Ascending aorta (tissue), 2 donors: ENCODE measurements at places on chromosomes 3 and 15.
A peak's percentile ranks its signal among the peaks of the same experiment; 100 is the strongest.

- DNase-seq: peak; percentile 87
These were observed 160.5 kb downstream of the FGF12 start for GRCh38 chr3:192566706-192567290.

- no peak for DNase-seq
These were observed 41.7 kb upstream of the C3orf80 start for GRCh38 chr3:160183345-160184076.

DNA sequence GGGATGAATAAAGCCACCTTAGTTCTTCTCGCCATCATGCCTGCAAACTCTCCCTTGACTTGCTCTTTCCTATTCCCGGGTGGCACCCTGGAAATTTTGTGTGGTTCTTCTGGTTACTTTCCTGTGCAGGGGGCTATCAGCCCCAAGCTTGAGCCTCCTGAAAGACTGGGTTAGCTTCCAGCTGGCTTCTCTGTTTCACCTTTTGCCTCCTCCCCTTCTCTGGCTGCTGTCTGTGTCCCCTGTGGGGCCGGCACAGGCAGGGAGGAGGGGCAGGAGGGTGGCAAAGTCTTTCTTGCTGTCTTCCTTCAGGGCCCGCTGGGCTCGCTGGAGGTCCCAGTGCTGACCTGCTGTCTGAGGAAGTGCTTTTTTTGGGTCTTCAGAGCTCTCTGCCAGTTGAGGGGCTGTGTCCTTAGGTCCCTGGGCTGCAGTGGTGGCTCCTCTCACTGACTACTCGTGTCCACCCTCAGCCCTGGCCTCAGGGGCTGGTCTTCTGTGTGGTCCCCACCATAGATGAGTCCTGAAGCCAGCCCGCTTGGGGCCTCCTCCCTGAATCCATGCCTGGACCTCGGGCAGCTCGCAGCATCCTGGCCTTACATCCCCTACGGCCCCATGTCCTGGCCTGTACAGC lies 196.5 kb downstream of the KLF13 start:
- no peak for DNase-seq

DNA sequence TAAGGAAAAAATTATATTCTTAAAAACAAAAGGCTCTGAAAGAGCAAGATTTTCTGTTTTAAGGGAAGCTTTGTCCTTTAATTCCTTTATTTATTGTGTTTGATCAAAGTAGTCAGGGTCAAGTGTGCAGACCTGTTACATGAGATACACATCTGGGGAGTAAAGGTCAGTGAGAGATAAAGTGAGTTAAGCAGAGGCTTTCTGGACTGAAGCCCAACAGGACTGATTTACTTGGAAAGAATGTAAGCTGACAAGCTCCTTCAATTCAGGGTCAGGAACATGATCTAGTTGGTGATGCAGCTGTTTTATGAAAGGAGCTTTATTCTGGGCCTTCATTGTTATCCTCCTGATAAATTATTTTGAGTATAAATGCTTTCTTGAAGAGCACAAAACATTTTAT lies 20.7 kb upstream of the OTOL1 start:
- DNase-seq: no peak

DNA sequence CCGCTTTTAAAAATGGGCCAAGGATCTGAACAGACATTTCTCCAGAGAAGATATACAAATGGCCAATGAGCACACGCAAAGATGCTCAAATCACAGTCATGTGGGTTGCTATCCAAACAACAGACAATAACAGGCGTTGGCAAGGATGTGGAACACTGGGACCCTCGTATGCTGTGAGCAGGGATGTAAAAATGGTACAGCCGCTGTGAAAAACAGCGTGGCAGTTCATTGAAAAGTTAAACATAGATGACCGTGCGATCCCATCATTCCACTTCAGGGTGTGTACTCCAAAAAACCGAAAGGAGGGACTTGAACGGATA lies 6.7 kb upstream of the LRRC15 start:
- no peak for DNase-seq

- no peak for DNase-seq
These were observed 41.8 kb upstream of the SLC6A11 start for GRCh38 chr3:10774129-10774670.

DNA sequence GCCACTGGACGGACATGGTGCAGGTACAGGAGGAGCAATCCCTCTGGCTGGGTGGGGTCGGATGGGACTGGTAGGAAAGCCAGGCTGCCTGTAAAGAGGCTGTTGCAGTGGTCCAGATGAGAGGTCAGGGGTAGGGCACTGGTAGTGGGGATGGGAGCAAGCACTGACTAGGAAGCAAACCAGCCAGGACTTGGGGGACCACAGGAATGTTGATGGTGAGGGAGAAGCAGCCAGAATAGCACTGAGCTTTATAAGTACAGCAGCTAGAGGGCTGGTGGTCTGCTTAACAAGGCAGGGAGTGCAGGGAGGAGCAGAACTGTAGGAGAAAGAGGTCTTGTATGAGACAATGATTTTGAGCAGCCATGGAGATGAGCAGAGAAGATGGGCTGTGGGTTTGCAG lies 38.7 kb upstream of the PTPN23 start:
- no peak for DNase-seq

DNA sequence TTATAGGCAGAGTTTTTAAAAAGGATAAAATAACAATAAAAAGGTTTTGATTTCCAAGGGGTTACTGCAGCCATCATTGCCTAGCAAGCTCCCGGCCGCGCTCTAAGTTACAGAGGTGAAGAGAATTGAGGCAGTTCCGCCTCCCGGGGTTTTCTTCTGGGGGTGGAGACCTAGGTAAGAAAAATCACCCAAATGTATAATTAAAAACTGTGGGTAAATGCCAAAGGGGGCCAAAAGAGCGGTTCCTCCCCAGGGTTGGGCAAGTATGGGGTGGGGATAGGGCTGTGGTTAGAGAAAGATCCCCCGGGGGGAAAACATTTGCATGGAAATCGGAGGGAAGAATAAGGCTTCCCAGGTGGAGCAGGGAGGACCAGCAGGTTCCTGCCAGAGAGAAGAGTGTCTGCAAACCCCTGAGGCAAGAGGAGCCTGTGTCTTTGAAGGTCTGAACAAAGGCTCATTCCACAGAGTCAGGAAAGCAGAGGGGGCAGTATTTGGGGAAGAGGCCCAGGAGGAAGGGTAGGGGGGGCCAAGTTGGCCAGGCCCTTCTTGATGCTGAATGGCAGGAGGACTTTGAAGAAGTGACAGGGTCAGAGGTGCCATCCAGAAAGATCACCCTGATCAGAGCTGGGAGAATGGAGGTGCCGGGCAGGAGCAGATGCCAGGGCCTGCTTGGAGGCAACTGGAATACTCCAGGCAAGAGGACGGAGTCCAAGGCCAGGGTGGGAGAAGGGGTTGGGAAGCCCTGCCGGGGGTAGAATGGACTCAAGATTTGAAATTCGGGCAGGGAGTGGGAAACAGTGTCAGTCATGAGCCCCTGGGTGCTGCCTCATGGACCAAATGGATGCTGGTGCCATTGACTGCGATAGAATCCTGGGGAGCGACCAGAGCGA lies 152.9 kb upstream of the RGMA start:
- DNase-seq: no peak

GRCh38 chr3:10380906-10381305 lies 60.0 kb upstream of the SEC13 start:
- no peak for DNase-seq

DNA sequence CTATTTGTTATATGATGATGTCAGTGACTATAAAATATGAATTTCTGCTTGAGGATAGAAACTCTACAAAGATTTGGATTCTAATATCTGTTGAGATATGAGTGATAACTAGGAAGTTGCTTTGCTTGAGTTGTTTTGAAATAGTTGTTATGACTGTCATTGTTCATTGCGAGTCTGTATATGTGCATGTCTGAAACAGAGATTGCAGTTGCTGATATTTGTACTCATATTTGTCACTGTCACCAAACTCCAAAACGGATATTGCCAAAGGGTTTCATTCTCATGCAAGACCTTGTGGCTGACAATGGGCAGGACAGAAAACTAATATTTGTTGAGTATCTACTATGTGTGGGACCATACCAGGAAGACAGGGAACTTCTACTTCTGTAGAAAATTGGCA lies 240.2 kb downstream of the CD47 start:
- no peak for DNase-seq

DNA sequence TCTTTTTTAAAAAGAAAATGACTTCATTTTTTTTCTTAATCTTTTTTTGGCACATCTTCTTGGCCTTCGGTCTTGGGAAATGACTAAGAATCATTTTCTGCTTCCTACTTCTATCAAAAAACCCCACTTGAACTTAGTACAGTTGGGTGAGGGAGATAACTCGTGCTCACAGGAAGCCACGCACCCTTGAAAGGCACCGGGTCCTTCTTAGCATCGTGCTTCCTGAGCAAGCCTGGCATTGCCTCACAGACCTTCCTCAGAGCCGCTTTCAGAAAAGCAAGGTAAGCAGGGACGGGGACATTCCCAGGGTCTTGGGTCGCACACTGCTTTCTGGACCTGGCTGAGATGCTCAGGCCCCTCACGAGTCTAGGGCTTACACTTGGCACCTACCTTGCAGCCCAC lies at the start of gene CCR4:
TSS of gene CCR4 (plus strand) at position 235 of the 402 bp plus-strand sequence. CDS start 1,779 bp downstream, outside the sequence.
- DNase-seq: no peak

GRCh38 chr3:67521053-67521646 lies 133.3 kb downstream of the SUCLG2 start:
- DNase-seq: no peak

DNA sequence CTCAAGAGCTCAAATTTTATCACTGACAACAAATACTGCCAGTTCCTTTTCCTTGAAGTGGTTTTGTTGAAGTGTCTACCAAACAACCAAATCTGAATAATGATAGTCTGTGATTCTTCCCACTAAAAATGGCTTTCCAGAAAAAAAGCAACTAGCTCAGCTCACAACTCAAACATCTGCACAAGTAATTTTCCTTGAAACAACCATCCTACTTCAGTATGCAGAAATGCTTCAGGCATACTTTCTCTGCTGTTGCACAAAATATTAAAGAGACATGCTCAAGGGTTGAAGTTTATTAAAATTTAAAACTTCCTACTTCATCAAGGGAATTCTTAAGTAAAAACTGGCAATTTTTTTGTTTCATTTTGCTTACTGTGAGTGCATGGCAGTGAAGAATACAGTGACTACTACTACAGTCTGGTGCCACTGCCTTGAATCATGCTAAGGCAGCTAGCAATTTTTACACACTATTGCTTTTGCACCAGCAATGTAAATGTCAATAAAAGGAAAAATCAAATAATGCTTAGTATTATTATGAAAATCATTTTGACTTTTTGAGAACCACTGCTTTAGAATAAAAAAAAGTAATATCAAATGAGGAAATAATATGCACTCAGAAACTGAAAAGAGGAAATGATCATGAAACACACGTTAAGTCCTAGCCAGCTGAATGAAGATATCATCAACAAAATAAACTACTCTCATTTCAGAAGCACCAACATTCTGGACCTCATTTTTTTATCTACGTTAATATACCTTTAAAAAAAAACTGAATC lies 33.6 kb downstream of the VPS13C start:
- DNase-seq: no peak

DNA sequence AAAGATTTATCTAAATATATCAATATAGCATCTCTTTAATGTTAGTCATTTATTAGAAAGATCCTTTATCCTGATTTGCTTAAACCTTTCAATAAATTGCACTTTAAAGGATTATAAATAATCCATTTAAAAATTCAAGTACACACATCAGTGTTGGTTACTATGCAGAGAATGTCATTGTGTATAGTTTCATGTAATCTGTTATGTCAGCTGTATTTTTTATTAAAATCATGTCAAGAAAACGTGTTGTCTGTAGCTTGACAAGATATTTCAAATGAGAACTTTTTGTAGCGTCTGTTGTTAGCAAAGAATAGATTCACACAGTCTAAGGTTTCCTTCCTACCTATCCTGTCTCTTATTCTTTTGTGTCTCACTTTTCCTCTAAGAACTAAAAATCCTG lies 7.8 kb downstream of the PDHB start:
- DNase-seq: no peak

DNA sequence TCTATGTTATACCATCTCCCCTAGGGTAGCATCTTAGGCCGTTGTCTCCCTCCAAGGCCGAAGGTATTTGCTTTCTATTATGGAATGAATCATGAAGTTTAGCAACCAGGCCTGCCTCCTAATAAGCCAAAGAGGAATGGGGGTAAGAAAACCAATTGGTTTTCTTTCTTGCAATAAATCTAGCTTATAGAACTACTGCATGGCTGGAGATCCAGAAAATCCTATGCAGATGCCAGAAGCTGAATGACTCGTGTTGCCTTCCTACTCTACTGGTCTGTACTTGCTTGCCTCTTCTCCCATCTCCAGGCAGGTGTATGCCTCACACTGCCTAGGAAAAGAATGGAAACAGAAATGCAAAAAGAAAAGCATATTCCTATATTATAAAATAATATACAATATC lies 31.1 kb upstream of the IL16 start:
- DNase-seq: no peak

DNA sequence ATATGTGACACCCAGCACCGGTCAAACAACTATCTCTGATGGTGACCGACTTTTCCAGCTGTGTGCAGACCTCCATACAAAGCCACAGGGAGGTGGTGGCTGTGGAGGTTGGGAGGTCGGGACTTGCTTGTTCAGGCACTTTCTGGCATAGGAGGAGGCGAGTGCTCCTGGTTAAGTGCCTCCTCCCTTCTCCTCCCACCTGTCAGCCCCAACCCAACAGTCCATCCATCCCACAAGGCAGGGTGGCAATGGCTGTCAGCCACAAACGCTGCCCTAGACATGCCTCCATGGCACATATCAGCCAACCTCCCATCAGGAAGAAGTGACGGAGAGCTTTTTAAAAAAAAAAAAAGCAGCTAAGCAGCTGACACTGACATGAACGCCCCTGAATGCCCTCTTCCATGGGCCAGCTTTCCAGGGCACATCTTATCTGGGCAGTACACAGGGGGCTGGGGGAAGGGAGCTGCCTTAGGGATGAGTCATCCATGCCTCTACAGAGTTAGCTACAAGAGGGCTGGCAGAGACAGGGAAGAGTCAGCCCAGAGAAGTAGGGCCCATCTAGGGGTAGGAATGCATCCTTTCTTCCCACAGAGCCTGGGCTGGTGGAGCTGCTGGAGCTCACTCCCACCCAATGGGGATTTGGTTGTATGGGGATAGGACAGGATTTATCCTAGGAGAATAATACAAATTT lies 41.2 kb downstream of the CCDC12 start:
- peak; percentile 98 for DNase-seq

DNA sequence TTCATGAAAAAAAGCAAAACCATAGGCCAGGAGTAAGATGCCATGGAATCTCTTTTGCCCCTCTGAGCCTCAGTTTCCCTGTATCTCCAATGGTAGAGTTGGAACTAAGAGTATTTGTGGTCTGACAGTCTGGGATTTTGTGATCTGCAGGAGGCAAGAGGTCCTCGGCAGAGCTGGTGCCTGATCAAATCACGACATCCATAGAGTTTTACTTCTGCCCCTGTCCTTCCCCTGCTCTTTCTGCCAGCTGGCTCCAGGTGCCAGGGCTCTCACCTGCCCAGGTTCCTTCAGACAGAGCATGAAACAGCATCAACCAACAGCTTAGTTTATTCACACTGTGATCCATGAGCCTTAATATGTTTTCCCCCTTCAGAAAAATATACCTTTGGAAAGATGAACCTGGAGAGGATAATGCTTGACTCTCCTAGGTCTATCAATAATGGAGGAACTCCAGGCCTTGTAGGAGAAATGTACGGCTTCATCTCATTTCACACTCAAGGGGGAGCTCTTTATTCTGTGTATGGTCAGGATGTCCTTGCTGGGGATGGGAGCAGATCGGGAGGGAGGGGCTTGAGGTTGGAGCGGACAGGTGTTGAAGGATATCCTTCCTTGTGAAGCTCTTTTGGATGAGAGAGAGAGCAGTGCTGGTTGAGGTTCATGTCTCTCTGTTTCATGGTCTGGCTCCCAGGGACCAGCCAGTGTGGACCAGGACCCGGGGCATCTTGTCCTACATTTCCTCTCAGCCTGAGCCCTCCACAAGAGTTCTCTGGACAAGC lies 309.9 kb downstream of the RPLP1 start:
- no peak for DNase-seq
